Stimulated activated CD8-positive, alpha-beta memory T cell treated with anti-CD3 and anti-CD28 coated beads, Interleukin-15, amount 100 ng/mL, for 48 hours (primary cell): ENCODE measurements at places on chromosomes 4 and X.

GRCh38 chrX:55523356-55523755, 33.7 kb upstream of the USP51 start:
- no peak for DNase-seq

DNA sequence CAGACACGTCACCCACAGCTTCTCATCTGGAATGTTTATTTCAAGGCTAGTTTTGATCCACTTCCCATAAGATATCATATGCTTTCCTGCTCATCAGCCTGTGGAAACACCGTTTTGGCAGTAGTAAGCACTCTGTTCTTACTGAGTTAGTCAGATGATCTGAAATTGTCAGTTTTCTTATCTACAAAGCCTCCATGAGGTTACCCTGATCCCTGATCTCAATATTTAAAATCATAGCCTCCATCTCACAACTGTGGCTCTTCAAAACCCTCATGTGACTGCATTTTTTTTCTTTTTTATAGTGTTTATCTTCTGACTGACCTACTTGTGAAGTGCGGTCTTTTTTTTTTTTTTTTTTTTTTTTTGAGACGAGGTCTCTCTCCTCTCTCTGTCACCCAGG, 22.7 kb downstream of the BST1 start:
- no peak for DNase-seq

DNA sequence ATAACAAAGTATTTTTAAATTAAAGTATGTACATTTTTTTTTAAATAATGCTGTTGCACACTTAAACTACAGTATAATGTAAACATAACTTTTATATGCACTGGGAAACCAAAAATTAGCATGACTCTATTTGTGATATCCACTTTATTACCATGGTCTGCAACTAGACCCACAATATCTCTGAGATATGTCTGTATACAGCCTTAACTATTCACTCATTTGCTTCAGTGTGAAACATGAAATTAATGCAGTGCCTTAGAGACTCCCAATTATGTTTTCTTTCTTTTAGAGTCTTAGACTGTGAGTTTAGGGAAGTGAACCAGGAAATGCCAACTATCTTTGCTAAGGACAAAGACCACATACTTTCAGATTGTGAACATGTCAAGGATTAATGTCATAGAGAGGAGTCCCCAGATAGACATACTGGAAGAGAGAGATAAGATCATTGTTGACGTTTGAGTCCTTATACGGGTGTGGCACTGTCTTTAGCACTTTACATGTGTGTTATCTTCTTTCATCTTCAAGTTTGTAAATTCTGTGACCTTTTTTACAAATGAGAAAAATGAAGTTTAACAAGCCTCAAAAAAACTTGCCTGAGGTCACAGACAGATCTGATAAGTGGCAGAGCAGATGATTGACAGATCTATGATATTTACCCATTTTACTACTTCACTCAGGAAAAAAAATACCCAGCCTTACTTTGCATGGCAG, 23.2 kb downstream of the CXorf58 start:
- DNase-seq: no peak

- DNase-seq: peak; percentile 17
These were observed 64.5 kb upstream of the WDR1 start for GRCh38 chr4:10180927-10181744.
